Fibroblast of upper back skin (primary cell): ENCODE measurements at places on chromosomes 12 and 14.

DNA sequence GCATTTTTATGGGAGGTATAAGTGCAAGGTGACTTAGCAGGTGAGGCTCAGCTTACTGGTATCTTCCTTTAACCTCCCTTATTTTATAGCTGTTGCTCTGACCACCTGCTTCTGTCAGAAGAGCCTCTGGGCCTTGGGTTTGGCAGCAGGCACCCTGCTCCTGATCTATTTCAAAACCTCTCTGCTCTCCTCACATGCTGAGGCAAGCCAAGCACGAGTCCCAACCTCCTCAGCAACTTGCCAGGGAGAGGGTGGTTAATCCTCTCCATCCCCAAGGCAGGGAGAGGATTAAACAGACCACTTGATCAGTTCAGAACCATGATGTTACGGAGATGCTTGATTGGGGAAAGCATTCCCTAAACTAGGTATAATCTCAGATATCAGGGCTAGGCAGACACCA lies 5.4 kb downstream of the PLEKHH1 start:
- DNase-seq = no peak

GRCh38 chr12:22880331-22880730 lies 255.4 kb downstream of the ETNK1 start:
- no peak for DNase-seq

DNA sequence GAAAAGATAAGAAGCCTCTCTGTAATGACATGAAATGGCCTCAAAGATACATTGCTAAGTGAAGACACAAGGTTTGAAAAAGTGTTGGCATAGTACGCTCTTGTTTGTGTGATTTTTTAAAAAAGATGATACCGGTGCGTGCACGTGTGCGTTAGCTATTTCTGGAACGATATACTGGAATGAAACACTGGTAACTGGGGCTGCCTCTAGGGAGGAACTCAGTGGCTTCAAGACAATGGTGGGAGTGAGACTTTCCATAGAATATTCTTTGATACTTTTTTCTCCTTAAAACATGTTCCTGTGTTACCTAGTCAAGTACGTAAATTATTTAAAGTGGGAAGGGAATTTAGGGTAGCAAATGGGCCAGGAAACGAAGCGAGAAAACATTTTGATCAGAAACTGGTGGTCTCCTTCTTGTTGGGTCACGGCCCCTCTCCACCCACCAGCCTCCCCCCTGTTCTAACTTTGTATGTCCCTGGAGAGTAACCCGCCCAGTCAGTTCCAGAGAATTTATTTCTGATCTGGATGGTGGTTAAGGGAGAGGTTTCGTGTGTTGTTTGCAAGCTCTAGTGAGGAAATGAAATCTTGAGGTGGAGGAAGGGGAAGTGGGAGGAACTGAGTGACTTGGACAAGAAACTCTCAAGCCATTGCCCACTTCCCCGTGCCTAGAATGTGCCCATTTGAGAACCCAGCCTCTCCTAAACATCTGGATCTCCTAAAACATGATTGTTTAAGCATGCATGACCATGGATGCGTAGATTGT lies 6.6 kb downstream of the FGF6 start:
- DNase-seq = no peak

- no peak for DNase-seq
Observed at GRCh38 chr14:24069411-24069735, 2.0 kb upstream of the CPNE6 start.

DNA sequence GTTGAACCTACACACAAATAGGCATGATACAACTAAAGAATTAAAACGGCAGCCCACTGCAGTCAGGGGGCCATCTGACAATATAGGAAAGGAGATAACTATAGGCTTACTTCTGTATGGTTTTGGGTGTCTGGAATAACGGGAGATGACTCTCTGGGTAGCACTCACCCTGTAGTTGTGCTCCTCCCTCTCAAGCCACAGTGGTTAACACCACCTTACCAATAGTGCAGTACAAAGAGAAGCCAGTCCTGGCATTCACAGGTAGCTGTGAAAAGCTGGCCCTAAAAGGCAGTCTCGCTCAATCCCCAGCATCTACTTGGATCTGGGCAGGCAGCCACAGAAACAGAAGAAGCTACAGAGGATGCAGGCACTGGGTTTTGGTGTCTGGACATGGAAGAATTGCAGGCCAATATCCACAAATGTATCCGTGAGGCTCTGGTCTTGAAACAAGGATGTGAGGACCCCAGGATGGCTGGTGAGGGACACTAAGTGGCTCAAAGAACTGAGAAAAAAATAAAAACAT lies 93.0 kb downstream of the DPF3 start:
- no peak for DNase-seq

- DNase-seq = no peak
Observed at GRCh38 chr12:3328081-3328480, 162.9 kb upstream of the PRMT8 start.

GRCh38 chr12:123882161-123882705 lies 90.4 kb downstream of the CCDC92 start:
- no peak for DNase-seq

- DNase-seq = peak; percentile 82
Observed at GRCh38 chr12:46430340-46430948, 57.9 kb upstream of the SLC38A2 start.

GRCh38 chr14:106210650-106211049 lies 684.3 kb downstream of the TMEM121 start:
- no peak for DNase-seq

- DNase-seq = peak; percentile 59
Observed at GRCh38 chr12:124633365-124634362, 66.3 kb upstream of the NCOR2 start.
